EH (cell line): ENCODE measurements at places on chromosomes 4 and X.
A peak's percentile ranks its signal among the peaks of the same experiment; 100 is the strongest.

DNA sequence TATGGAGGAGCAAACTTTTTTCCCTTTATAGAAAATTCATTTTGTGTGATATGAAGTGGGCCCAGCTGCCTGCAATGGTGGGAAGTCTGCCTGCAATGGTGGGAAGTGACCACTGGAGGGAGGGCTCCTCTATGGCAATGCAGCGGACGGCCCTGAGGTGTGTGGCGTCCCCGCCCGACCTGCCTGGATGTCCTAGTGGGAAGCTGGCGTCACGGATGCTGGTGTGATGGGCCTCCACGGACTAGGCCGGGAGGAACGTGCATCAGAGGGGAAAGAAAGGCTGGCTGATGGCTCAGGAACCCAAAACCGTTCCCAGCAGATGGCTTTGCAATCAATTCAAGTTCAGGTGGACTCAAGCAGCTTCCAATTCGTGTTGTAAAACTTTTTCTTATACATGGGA is 177.9 kb downstream of the AFAP1 start:
- peak; percentile 50 for DNase-seq

DNA sequence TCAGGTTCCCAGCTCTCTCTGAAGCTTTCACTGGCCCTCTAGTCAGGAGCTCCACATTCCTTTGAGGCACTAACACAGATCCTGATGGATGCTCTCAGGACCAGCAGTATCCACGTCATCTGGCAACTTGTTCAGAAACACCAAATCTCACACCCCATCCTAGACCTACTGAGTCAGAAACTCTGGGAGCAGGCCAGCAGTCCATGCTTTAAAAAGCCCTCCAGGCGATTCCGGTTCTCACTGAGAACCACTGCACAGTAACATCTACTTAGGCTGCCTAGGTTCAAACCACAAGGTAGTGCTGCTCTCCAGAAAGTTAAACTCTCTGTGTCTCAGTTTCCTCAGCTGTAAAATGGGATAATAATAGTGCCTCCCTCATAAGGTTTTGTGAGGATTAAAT is 55.3 kb downstream of the CCDC158 start:
- peak; percentile 56 for DNase-seq

GRCh38 chrX:153934762-153935325 is at the start of gene NAA10:
Gene NAA10, minus strand, starts transcription at chrX:153935037. Its CDS starts 133 bp downstream, at chrX:153934904.
- peak; percentile 76 for DNase-seq

- DNase-seq: no peak
Measured at GRCh38 chrX:44674906-44675305, 132.2 kb upstream of the FUNDC1 start.

DNA sequence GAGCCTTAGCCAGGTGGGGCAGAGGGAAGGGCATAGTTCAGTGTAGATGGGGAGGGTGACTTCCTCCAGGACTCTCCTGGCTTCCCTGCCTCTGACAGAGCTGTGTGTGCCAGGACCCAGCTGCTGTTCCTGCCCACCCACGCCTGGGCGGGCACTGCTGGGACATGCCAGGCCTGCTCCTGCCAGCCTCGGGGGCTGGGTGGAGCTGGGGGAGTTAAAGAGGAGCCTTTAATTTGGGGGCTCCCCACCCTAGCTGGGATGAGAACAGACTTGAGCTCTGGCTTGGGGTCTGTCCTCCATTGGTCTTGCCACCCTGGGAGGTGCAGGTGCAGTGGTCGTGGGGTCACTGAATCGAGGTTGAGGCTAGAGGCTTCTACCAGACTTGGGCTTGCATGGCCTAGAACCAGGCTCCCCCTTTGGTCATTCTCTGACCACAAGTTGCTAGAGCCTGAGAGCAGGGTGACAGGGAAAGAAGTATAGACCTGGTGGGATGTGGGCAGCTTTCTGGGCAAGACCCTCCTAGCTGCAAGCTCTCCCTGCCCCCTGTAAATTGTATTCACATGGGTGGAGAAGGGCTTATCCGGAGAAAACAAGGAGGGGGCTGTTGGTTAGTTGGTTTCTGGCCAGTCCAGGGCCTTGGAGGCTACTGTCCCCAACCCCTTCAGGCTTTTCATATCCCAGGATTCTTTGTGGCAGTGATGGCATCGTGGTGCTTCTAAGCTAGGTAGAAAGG is 5.7 kb downstream of the EFNB1 start:
- DNase-seq: no peak

GRCh38 chrX:6614506-6614905 is 79.6 kb upstream of the VCX3A start:
- DNase-seq: no peak

DNA sequence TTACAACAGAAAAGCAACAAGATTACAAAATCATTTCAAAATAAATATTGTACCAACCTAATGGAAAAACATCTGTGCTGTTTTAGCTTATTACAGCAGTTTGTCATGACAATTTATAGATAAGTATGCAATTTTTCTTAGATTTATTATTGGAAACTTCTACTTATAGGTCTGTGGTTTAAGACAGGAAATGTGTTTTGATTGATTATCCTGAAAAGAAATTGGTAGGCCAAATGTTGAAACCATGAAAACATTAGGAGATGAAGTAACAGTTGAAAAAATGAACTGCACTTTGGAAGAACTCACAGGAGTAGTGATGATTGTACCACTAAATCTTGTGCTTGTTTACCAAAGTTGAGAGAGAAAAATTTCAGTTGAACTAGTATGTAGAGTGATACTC is 162.2 kb upstream of the GIMD1 start:
- DNase-seq: no peak

DNA sequence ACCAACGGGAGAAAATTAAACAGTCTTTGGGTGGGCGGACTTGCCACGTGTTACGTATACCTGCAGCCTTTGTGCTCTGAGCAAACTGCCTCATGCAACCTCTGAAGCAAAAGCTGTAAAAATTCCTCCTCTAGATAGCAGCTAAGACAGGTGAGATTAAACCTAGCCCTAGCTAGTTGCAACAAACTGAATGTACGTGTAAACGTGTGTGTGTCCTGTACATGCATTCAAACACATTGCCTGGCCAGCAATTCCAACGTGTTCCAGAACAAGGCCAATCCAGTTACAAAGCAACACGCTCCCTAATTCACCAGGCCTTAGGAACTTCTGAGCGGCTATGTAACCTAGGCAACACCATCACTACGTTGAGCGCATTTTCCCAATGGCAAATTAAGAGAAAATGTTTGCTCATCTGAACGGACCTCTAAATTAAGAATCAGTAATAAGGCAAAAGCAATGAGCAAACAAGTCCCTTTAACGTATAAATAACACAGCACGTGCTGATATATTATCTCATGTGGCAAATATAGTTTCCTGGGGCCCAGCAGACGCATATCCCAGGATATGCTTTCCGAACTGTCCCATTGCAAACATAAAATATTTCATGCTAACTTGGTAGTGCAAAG is 792 bp downstream of the PPID start:
- peak; percentile 58 for DNase-seq
